ENCODE measurements at places on chromosomes 1 and 21.

GRCh38 chr1:111467865-111468716, 5.7 kb upstream of the C1orf162 start:
- no peak overlapping the region for H3K4me3 ChIP-seq
- H3K4me1 ChIP-seq = no peaks in the 10 kb centered on the region
- H3K27me3 ChIP-seq = no peaks in the 10 kb centered on the region

DNA sequence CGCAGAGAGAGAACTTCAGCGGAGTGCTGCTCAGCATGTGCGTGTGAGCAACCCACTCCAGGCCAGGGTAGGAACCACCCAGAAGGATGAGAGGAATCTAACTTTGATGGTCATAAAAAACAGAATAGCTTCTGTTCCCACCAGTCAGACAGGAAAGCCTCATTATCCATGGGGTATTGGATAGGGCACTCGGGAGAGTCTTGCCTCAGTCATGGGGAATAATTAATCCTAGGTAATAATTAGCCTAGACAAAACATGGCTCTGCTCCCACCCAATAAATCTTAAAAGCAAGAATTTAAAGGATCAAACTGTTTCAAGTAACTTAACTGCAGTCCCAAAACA, 35.3 kb downstream of the LDLRAD1 start:
- peak overlapping the region; percentile 27 for H3K4me3 ChIP-seq
- no peaks in the 10 kb centered on the region for H3K36me3 ChIP-seq
- H3K27ac ChIP-seq = peak overlapping the region; percentile 4
- H3K27me3 ChIP-seq = no peaks in the 10 kb centered on the region

DNA sequence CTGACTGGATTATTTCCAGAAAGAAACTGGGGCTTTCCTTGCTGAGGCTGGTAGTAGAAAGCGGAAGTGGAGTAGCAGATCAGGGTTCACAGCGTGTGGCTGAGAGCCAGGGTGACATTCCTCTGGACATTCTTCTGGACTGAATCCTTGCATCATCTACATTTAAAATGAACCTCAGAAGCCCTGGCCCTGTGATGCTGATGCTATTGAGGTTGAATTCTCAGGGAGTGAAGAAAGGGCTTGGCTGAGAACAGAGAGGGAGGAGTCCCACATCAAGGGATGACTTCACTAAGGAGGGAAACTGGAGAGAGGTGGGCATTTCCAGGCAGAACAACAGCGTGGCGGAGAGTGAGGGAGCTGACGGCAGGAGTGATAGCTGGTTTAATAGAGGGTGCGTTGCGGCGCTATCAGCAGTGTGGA, 102.3 kb upstream of the LMO4 start:
- H3K27me3 ChIP-seq = no peaks in the 10 kb centered on the region
- peak; percentile 100 for DNase-seq
- H3K4me1 ChIP-seq = peaks cover 11% of the 10 kb centered on the region
- peak overlapping the region; percentile 87 for H3K27ac ChIP-seq
- H3K36me3 ChIP-seq = no peaks in the 10 kb centered on the region

GRCh38 chr1:183090391-183091006, 67.3 kb downstream of the LAMC1 start:
- no peaks in the 10 kb centered on the region for H3K27me3 ChIP-seq
- no peaks in the 10 kb centered on the region for H3K36me3 ChIP-seq
- H3K4me1 ChIP-seq = peaks cover 20% of the 10 kb centered on the region

- no peak overlapping the region for H3K27ac ChIP-seq
- no peaks in the 10 kb centered on the region for H3K4me1 ChIP-seq
- no peaks in the 10 kb centered on the region for H3K27me3 ChIP-seq
- no peaks in the 10 kb centered on the region for H3K36me3 ChIP-seq
- no peak overlapping the region for H3K4me3 ChIP-seq
Observed at GRCh38 chr1:34005309-34005708, 141.4 kb downstream of the HMGB4 start.

GRCh38 chr21:44692798-44693512, 4.0 kb upstream of the KRTAP10-12 start:
- H3K27ac ChIP-seq = no peak overlapping the region
- H3K4me1 ChIP-seq = no peaks in the 10 kb centered on the region
- no peak for DNase-seq
- H3K4me3 ChIP-seq = no peak overlapping the region
- peaks cover 18% of the 10 kb centered on the region for H3K27me3 ChIP-seq

GRCh38 chr1:244836135-244836521, 670 bp downstream of the COX20 start:
- H3K27ac ChIP-seq = peak overlapping the region; percentile 76
- H3K27me3 ChIP-seq = no peaks in the 10 kb centered on the region
- peak; percentile 47 for DNase-seq
- H3K4me3 ChIP-seq = peak overlapping the region; percentile 68
- peaks cover 5% of the 10 kb centered on the region for H3K4me1 ChIP-seq
- H3K36me3 ChIP-seq = peaks cover 7% of the 10 kb centered on the region

DNA sequence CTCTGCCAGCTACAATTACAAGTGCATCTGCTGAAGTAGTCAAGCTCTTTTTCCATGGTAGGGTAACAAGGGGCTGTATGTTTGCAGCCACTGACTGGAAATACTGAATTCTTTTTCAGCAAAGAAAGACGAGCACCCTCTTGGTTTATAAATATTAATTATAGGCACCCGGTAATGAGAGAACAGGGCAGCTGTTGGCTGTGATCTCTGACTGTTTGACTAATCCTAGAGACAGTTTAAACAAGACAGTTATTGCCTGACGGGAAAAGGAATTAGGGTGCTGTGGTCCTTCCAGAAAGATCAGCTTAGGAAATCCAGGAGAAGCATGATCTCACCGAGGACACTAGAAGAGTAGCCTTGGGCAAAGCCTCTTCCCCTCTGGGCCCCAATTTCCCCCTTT, 183.7 kb upstream of the ZC3H12A start:
- no peak for DNase-seq
- no peak overlapping the region for H3K27ac ChIP-seq
- H3K36me3 ChIP-seq = no peaks in the 10 kb centered on the region

- H3K27me3 ChIP-seq = no peaks in the 10 kb centered on the region
- H3K36me3 ChIP-seq = peaks cover 7% of the 10 kb centered on the region
- H3K4me1 ChIP-seq = no peaks in the 10 kb centered on the region
- H3K27ac ChIP-seq = no peak overlapping the region
- no peak overlapping the region for H3K4me3 ChIP-seq
- no peak for DNase-seq
Observed at GRCh38 chr1:17596651-17597509, 57.4 kb downstream of the ARHGEF10L start.
